ENCODE measurements at places on chromosomes 4 and X. TPM values are rescaled to one million over a fixed set of nuclear protein-coding genes. Genes with fewer than 3 reads are reported as not detected.

GRCh38 chr4:6443035-6444023, 29.1 kb downstream of the PPP2R2C start:
- no peak overlapping the region for H3K27ac ChIP-seq
- DNase-seq, result no peak
- no peak overlapping the region for H3K4me3 ChIP-seq
- H3K27me3 ChIP-seq, result peaks cover 3% of the 10 kb centered on the region

The EMCN gene
- 2.2 TPM for total RNA-seq

- no peak overlapping the region for H3K4me3 ChIP-seq
- H3K36me3 ChIP-seq, result no peaks in the 10 kb centered on the region
- no peaks in the 10 kb centered on the region for H3K27me3 ChIP-seq
- DNase-seq, result no peak
- no peaks in the 10 kb centered on the region for H3K4me1 ChIP-seq
Observed at GRCh38 chr4:31787701-31788100, 1067.5 kb downstream of the PCDH7 start.

DNA sequence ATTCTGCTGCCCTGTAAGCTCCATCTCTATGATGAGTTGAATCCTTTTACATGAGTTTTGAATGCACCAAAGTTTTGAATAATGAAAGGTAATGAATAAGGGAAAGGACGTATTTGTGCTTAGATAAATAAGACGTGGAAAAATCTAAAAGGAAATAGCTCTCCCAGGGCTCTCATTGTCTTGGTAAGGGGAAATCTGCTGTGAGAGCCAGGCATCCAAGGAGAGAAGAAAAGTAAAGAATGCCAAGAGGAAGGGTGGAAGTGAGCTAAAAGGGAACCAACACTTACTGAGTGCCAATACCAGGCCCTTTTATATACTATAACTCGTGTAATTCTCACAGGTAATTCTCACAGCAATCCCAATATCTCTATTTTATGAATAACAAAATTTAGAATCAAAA, 62.6 kb upstream of the KLHL13 start:
- H3K4me1 ChIP-seq, result no peaks in the 10 kb centered on the region
- no peak for DNase-seq
- H3K4me3 ChIP-seq, result no peak overlapping the region
- H3K27me3 ChIP-seq, result no peaks in the 10 kb centered on the region
- no peaks in the 10 kb centered on the region for H3K36me3 ChIP-seq

DNA sequence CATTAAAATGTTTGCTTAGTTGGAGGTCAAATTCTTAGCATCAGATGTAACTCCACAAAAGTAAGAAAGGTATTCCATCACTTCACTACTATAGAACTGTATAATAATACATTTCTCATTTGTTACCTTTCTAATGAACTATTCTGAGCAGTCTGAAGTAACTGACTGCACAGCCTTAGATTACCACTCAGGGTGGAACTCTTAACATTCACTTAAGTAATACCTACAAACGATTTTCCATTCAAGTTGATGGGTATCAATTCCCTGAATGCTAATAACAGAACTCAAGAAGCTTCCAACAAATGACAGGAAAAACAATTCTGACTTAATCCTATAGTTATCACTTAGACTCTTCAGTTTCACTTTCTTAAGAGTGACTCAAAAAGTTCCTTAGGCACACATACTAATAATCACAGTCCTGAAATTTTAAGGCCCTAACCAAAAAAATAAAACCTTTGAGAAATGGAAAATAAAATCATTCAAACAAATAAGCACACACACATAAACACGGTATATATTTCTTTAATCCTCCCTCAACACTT, 20.9 kb downstream of the HNRNPD start:
- H3K4me3 ChIP-seq, result no peak overlapping the region
- H3K27ac ChIP-seq, result no peak overlapping the region
- no peaks in the 10 kb centered on the region for H3K27me3 ChIP-seq
- DNase-seq, result no peak
- H3K4me1 ChIP-seq, result peaks cover 5% of the 10 kb centered on the region
- peaks cover 11% of the 10 kb centered on the region for H3K36me3 ChIP-seq

The CCSER1 gene
- total RNA-seq, result 5.6 TPM

GRCh38 chrX:38638952-38639529, 77.7 kb downstream of the TSPAN7 start:
- no peak overlapping the region for H3K27ac ChIP-seq
- DNase-seq, result no peak
- no peak overlapping the region for H3K4me3 ChIP-seq
- H3K36me3 ChIP-seq, result no peaks in the 10 kb centered on the region

The DUX4 gene
- 0.47 TPM for total RNA-seq

Data from pancreas (tissue), 10 donors.